ENCODE measurements at places on chromosomes 2 and 18. TPM values are rescaled to one million over a fixed set of nuclear protein-coding genes. Genes with fewer than 3 reads are reported as not detected.

- no peak for DNase-seq
Observed at GRCh38 chr2:113122364-113122763, 5.0 kb upstream of the IL1RN start.

ZSWIM2 gene
- polyA plus RNA-seq = not detected

GRCh38 chr18:41948544-41949110, 6.4 kb upstream of the PIK3C3 start:
- no peak for DNase-seq

- no peak for DNase-seq
Observed at GRCh38 chr2:24121469-24121868, 1.7 kb downstream of the PFN4 start.

- DNase-seq = no peak
Observed at GRCh38 chr2:44480068-44480467, 118.3 kb downstream of the CAMKMT start.

GRCh38 chr2:38591152-38591551, 11.6 kb downstream of the HNRNPLL start:
- no peak for DNase-seq

DNA sequence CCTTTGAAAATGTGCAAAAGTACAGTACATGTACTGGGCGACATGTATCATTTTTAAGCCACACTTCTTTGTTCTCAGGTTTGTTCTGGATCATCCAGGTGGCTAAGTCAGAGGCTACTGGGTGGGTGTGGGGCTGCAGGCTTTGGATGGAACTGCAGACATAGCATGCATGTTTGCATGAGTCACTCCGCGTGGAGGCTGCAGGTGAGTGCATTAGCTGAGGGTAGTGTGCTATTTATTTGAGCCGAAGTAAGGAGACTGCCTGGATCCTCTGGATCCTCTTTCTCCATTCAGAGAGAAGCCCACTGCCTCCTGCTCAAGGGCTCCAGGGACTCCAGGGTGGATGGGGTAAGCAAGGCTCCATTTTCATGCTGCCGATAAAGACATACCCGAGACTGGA, 9.4 kb upstream of the NEURL3 start:
- no peak for DNase-seq

CDCA7 gene
- polyA plus RNA-seq = 44.7 TPM

PDE1A gene
- polyA plus RNA-seq = 13.0 TPM

All from thymus (tissue), 14 donors.